ENCODE measurements at places on chromosomes 6 and 20.
A peak's percentile ranks its signal among the peaks of the same experiment; 100 is the strongest.

DNA sequence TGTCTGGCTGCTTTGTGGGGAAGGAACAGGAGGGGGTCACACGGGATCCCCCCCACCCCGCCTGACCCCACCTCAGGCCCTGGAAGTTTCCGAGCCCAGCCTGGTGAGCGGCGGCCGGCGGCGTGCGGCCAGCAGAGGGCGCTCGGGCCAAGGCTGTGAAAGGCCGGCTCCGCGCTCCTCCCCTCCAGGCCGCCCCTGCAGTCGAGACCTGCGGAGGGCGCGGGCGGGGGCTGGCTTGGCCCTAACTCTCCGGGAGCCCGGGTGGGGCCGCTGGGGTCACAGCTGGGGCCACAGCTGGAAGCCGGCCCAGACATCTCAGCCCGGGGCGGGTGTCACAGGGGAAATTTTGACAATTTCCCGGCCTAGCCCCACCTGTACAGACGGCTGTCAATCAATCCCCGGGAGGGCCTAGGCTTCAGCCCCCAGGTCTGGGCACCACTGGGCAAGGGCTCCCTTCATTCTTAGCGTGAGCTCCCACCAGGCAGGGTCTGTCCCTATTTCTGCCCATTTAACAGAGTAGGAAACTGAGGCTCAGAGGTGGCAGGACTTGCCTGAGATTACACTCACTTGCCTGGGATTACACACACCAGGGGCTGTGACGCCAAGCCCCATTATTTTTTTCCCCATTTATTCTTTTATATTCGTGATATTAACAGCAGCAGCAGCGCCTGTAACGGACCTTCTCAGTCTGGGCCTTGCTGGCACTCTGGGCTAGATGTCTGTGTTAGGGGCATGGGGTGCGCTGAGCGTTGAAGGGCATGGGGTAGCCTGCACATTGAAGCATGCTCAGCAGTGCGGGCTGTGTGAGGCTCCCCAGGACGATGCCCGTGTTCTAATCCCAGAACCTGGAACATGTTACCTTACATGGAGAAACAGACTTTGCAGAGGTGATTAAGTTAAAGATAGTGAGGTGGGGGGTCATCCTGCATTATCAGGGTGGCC is 23.0 kb downstream of the ZBP1 start:
- no peak for DNase-seq

DNA sequence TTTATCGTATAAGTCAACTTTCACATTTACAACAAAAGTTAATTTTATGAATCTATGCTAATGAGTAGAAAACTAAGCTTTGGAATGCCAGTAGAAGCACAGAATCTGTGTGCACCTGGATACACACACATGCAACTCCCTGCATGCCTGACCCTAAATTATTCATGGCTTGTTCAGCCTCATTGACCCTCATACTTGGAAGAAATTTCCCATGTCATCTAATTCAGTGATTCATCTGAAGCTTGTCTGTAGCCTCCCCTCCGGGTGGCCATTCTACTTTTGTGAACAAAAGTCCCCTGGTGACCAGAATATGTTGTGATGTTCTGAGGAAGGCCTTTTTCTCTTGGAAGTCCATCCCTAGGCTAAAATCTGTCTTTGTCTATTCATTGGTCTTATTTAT is 1078.4 kb downstream of the KIF16B start:
- no peak for DNase-seq

- DNase-seq: no peak
These were observed 154.3 kb downstream of the ANKRD60 start for GRCh38 chr20:58073945-58074856.

GRCh38 chr20:37072293-37073196 is 23.3 kb downstream of the RBL1 start:
- no peak for DNase-seq

DNA sequence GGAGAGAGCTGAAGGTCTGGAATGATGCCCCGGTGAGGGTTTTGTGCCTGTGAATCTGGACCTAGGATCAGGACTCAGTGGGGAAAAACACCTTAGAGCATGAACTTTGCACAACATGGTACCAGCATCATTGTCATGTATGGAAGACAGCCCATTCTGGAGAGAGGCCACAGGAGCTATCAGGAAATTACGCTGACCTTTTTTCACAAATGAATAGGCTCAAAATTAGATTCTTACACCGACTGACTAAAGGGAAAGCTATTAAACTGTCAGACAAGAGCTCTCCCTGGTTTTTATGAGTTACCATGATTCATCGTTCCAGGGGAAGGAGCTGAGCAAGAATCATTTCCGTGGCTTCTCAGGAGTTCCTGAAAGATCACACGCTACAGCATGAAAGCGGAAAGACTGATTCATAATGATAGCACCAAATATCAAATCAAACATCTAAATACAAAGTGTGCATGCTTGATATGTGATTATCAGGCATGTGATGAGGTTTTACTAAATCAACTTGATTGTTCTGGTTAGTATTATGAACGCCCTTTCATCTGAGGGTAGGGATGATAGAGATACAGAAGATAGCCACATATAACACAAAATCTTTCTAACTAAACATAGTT is 224.9 kb upstream of the SMLR1 start:
- DNase-seq: no peak

DNA sequence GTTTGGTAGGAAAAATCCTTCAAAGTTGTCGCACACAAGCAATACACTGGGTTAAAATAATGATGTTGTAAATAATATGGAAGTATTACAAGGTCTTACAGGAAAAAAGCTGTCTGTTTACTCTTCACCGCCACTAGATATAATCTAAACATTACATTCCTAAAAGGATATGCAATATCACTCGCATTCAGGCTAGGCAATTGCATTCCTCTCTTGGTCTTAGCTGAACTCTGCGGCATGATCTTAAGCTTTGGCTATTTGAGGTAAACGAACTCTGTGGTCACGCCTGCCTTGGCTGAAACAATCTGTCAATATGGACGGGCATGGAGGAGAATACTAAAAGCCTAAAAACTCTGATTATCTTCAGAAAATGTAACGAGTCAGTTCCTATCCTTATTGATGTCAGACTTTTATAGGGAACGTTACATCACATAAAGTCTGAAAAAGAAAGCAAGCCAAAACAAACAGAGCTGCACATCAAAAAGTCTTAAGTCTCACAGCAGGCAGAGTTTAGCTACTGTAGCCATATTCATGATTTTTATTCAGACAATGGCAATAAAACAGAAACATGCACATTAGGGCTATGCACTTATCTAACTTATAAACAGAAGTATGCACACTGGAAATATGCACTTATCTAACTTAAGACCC is 30.8 kb upstream of the FILIP1 start:
- no peak for DNase-seq

GRCh38 chr6:166905505-166906134 is 50.7 kb downstream of the RNASET2 start:
- DNase-seq: no peak

GRCh38 chr20:32978009-32978335 is 26.3 kb downstream of the SUN5 start:
- no peak for DNase-seq

DNA sequence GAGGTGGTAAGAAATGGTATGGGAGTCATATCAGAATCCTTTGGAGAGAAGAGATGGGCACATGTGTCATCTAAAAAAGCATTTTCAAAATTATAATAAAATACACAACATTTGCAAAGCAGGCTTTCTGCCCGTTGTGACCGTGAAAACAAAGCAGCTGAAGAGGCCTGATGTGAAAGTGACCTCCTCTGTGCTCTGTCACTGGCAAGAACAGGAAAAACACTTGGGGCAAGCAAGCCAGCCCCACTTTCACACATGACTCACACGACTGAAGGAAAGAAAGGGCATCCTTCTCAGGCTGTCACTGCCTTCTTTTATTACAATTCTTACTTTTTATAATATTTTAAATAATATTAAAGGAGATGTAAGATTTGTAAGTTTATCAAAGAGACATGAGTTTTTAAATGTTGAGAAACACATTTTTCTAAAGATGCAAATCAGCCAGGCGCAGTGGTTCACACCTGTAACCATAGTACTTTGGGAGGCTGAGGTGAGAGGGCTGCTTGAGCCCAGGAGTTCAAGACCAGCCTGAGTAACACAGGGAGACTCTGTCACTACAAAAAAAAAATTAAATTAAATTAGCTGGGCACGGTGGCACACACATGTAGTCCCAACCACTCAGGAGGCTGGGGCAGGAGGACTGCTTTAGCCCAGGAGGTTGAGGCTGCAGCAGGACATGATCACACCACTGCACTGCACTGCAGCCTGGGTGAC is 143.7 kb downstream of the BTBD9 start:
- peak; percentile 12 for DNase-seq

GRCh38 chr6:96990462-96990861 is 65.9 kb downstream of the KLHL32 start:
- no peak for DNase-seq

DNA sequence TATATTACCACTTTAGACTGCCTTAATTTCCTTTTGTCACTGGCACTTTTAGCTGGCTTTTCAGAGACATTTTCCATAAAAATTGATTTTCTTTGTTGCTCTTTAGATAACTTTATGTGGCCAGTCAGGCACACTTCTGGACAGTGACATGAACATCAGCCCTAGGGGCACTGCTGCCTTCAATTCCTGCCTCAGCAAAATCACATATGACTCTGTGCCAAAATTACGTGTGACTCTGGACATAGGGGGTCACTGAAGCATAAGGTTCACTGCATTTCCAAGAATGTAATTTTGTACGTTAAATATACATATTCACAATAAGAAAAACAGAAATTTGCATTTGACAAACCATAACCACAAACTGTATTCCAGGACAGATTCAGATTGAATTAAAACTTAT is 66.5 kb downstream of the ESF1 start:
- DNase-seq: no peak

DNA sequence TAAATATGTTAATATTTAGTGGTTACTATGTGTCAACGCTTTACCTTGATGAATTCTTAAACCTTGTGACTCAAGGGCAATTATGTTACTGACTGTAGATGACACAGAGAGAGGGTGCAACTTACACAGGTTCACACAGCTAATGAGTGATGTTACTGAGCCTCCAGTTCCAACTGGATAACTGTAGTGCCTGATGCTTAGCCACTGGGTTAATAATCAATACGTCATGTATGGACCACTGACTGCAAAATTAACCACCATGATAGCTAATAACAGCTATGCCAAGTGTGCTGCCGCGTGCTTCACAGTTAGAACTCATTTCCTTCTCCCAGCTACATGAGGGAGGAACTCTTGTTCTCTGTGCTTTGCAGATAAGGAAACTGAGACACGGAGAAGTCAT is 45.4 kb downstream of the SIRPA start:
- no peak for DNase-seq

GRCh38 chr6:113805173-113805790 is 51.9 kb upstream of the MARCKS start:
- peak; percentile 64 for DNase-seq

DNA sequence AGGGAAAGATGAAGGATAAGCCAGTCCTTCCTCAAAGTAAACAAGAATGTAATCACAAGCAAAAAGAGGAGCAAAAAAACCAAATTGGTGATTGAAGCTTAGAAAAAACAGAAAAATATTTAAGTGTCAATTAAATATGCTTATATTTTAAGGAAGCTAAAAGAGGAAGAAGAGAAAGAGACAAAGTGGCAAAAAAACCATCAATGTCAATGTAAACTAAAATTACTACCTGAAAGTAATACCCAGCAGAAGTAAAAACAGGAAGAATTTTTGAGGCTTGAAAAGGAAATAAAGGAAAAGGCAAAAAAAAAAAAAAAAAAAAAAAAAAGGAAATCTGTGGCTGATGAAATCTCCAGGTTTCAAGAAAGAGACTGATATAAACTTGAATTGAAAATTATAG is 36.2 kb upstream of the OGFRL1 start:
- DNase-seq: no peak

- no peak for DNase-seq
These were observed 31.8 kb upstream of the ZBP1 start for GRCh38 chr20:57651881-57652605.

DNA sequence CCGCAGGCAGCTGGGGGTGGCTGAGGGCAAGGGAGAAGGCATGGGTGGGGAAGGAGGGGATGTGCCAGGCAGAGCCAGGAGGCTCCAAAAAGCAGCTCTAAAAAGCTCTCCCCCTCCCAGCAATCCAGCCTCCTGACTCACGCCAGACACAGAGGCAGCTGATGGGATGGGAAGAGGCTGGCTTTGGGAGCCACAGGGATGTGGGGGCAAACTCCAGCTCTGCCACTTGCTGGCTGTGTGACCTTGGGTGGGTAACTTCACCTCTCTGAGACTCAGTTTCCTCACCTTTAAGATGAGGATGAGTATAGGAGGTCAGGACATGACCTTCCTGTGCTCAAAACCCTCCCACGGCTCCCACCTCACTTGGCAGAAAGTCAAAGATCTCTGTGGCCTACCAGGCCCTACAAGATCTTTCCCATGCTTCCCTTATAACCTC is 148.9 kb downstream of the CEBPB start:
- no peak for DNase-seq

DNA sequence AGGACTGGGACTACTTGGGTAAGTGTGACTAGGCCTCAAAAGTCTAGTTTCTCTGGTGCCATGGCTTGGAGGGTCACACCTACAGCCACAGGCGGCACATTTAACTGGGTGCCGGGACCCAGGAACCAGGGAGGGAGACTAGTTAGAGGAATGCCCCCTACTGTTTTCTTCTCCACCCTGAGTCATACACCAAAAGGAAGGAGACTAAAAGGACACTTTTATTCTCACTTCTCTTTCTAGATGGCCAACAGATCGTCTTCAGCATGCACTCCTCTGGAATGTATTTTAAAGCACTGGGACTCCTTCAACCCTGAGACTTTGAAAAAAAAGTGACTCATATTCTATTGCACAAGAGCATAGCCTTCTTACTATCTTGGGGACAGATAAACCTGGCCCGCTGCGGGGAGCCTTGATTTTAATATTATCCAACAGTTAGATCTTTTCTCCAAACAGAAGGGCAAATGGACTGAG is 33.4 kb downstream of the PLN start:
- DNase-seq: no peak

GRCh38 chr6:137927777-137928218 is 60.7 kb downstream of the TNFAIP3 start:
- peak; percentile 91 for DNase-seq

- DNase-seq: peak; percentile 72
These were observed 22.4 kb upstream of the SNX9 start for GRCh38 chr6:157800420-157801237.

GRCh38 chr6:75217193-75217592 is 11.3 kb upstream of the COL12A1 start:
- no peak for DNase-seq

- DNase-seq: no peak
These were observed 96.3 kb upstream of the MAFB start for GRCh38 chr20:40785346-40785745.

- DNase-seq: no peak
These were observed 198.8 kb downstream of the ATXN1 start for GRCh38 chr6:16562498-16562897.

GRCh38 chr6:138652824-138653223 is 120.7 kb upstream of the CCDC28A start:
- DNase-seq: no peak

- no peak for DNase-seq
These were observed 22.2 kb downstream of the FKBP1A start for GRCh38 chr20:1370548-1371110.

DNA sequence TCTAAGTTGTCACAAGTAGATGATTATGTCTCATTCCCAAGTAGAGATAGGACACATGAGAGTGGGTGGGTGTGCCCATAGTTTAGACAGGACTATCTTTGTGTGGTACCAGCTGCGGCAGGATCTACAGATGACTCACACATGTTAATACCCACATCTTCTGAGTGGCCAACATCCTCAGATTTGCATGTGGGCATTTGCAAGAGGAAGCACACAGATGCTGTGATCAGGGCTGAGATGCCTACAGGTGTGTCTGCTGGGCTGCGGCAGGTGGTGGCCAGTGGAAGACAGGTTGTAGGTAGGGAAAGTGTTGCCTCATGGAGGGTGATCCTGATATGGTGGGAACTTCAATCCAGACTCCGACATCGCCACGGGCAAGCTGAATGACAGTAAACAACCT is 50.8 kb downstream of the UTRN start:
- DNase-seq: no peak

All from GM12864 (cell line).